Cerebellar cortex (tissue), 1 donor: ENCODE measurements at places on chromosomes 12 and 14.

DNA sequence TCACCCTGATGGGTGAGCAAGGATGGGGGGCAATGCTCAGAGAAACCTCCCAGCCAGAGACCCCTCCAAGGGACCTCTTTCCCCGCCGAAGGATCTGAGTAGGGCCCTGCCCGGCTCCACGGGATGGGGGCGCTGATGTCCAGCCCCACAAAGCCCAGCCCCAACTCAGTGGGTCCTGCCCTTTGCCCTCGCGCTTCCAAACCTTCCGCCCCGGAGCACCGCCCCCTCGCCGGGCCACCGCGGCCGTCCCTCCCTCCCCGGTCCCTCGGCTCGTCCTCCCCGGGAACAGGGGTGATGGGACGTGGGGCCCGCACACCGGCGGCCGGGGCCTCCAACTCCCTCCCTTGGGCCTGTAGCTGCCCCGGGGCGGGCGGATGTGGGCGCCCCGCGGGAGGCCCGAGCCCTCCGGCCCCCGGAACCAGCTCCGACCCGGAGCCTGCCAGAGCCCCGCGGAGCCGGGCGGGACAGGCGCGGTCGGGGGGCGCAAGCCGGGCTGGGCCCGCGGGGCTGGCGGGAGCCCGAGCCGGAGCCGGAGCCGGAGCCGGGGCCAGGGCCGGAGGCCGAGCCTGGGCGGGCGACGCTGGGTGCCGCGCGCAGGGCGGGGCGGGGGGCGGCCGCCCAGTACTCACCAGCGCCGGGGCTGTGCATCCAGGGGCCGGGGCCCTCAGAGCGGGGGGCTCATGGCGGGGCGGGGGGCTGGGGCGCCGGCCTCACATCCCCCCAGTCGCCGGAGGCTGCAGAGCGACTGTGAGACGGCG lies 386 bp downstream of the HDAC7 start:
- peak; percentile 54 for DNase-seq

DNA sequence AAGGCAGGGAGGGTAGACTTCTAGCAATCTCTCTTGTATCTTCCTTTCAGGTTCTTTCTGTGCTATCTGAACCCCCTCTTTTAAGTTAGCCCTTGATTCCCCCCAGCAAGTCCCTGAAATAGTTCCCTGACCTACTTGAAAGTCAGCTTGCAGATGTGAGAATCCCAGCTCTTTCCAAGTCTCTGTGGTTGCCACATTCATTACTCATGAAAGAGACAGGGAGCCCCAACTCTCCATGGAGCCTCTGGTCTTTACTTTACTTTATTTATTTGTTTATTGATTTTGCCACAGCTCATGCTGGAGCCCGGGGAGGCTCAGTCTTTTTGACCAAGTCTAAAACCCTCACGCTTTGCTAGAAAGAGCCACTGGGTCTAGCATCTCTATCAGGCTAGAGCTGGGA lies 193.6 kb upstream of the FAR2 start:
- DNase-seq: no peak

- no peak for DNase-seq
These were observed 31.9 kb downstream of the CEP83 start for GRCh38 chr12:94427501-94428381.

- no peak for DNase-seq
These were observed 47.1 kb downstream of the UTP20 start for GRCh38 chr12:101327051-101327450.

- DNase-seq: peak; percentile 74
These were observed 210.4 kb downstream of the EXOC5 start for GRCh38 chr14:57058319-57058718.

DNA sequence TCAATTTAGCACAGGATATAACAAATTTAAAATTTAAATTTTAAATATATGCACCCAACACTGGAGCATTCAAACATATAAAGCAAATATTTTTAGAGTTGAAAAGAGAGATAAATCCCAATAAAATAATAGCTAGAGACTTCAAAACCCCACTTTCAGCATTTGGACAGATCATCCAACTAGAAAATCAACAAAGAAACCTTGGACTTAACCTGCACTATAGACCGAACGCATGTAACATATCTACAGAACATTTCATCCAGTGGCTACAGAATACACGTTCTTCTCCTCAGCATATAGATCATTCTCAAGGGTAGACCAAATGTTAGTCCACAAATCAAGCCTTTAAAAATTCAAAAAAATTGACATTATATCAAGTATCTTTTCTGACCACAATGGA lies 64.0 kb downstream of the SPTSSA start:
- no peak for DNase-seq

GRCh38 chr12:53122961-53123468 lies 19.7 kb downstream of the SOAT2 start:
- no peak for DNase-seq

GRCh38 chr14:95229749-95230148 lies 72.4 kb upstream of the DICER1 start:
- no peak for DNase-seq

- DNase-seq: no peak
These were observed 2.9 kb downstream of the RAD52 start for GRCh38 chr12:946631-947030.

GRCh38 chr14:51518711-51519110 lies 133.0 kb upstream of the FRMD6 start:
- no peak for DNase-seq

- DNase-seq: no peak
These were observed 490.1 kb downstream of the PCNX1 start for GRCh38 chr14:71397371-71397770.

- DNase-seq: no peak
These were observed 15.0 kb upstream of the NT5DC3 start for GRCh38 chr12:103855896-103856657.
